ENCODE measurements at places on chromosomes 12 and 14.

- DNase-seq: no peak
These were observed 13.7 kb downstream of the CHFR start for GRCh38 chr12:132873724-132874123.

DNA sequence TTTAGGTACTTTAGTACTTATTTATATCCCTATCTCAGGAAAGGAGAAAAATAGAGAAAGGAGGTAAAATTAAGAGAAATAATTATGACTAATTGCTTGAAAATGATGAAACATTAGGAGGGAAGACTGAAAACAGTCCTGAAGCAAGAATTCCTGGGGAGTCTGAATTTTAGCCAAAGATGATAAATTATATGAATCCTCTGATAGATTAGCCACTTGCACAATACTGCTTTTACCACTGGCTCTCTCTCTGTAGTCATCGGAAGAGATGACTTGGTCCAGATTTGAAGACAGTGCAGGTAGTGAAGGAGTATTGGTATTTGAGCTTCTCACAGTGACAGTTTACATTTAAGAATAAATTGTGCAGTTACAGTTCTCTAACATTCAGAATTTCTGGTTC, 83.8 kb upstream of the CLEC14A start:
- no peak for DNase-seq

DNA sequence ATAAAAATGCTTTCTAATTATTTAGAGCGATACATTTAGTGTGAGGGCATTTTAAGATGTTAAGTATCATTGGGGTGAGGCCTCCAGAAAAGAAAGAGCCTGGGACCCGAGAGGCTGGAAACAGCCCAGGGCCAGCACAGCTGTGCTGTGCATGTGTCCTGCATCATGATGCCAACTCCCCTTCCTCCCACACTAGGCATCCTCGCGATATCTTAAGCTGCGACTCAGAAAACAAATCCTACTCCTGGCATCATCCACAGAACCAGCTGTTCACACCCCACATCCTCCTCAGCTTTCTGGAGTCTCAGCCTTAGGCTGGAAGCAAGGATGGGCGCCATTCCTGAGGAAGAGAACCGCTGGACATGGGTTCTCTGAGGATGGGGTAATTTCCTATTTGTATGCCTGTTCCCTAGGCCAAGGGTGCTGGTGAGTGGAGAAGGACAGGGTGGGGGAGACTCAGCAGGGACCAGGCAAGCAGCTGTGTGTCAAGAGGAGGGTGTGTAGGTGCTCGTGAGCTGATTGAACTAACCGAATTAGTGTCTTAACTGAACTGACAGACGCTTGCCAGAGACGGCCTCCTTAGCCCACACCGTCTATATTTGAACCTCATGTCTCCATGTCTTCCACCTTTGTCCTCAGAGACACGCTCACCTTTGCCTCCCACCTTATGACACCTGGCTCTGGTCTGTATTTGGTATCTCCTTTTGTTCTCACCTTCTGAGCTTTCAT, 15.6 kb upstream of the MCRS1 start:
- DNase-seq: no peak

DNA sequence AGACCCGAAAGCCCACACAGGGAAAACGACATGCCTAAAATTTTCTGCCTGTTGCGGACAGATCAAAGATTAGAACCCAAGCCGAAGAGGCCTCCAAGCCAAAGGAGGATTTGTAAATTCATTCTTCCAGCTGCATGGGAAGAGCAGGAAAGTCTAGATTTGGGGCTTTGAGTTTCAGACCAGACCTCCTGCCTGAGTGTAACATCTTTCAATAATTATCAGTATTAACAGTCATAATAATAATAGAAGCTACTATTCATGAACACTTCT, 1.7 kb upstream of the HSPB8 start:
- no peak for DNase-seq

GRCh38 chr12:120278137-120279069, 12.9 kb upstream of the PXN start:
- no peak for DNase-seq

- no peak for DNase-seq
These were observed 14.1 kb upstream of the SERPINA6 start for GRCh38 chr14:94337274-94337673.

- DNase-seq: no peak
These were observed 190.8 kb downstream of the SLC41A2 start for GRCh38 chr12:104767261-104767660.

DNA sequence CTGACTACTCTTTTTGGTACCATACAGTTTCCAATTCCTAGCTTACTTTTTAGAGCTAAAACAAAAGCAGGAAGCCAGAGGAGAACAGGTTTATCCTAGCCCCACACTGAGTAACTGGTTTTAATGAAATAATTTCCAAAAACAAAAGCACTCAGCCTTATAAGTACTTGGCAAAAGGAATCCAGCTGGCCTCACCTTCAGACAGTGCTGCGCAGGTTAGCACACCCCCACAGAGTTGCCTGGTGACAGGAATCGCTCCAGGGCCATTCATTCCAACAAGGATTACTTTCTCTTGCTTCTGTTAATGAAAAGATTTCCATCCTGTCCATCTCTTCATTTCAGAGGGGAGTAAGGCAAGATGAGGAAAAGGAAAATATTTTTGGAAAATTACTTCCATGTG, 84.6 kb downstream of the SCFD1 start:
- no peak for DNase-seq

GRCh38 chr12:49352351-49352750, 5.7 kb downstream of the DNAJC22 start:
- DNase-seq: no peak

DNA sequence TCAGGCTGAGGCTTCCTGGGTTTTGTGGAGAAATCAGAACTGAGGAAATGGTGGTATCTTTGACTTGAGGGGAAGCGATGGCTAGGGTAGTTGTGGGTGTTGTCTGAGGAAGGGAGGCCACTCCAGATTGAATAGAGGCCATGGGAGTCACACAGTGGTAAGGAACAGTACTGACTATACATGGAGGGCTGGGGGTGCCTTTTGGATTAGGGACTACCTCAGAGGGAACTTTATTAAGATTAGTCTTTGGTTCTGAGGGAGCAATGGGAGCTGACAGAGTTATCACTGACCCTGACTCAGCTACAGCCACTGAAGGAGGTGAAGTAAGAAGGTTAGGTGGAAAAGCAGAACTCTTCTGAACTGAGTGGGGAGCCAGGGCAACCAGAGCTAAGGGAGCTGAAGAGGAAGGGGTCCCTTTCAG, 4.4 kb downstream of the NACA start:
- no peak for DNase-seq

GRCh38 chr14:32121948-32122347, 44.8 kb downstream of the ARHGAP5 start:
- DNase-seq: no peak

DNA sequence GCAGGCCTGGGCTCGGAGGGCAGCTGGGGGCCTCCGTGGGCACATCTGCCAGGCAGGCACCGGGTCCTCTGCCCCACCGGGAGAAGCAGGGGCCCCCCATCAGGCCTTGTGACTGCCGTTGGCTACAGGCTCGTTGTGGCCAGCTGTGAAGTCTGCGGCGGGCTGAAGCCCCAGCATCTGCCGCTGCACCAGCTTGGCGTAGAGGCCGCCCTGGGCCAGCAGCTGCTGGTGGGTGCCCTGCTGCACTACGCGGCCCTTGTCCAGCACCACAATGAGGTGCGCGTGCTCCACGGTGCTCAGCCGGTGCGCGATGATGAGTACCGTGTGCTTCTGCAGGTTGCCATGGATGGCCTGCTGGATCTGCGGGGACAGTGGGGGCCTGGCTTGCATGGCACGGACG, 33.9 kb upstream of the VPS37B start:
- DNase-seq: no peak

- no peak for DNase-seq
These were observed 41.6 kb upstream of the CSRP2 start for GRCh38 chr12:76920172-76921099.

DNA sequence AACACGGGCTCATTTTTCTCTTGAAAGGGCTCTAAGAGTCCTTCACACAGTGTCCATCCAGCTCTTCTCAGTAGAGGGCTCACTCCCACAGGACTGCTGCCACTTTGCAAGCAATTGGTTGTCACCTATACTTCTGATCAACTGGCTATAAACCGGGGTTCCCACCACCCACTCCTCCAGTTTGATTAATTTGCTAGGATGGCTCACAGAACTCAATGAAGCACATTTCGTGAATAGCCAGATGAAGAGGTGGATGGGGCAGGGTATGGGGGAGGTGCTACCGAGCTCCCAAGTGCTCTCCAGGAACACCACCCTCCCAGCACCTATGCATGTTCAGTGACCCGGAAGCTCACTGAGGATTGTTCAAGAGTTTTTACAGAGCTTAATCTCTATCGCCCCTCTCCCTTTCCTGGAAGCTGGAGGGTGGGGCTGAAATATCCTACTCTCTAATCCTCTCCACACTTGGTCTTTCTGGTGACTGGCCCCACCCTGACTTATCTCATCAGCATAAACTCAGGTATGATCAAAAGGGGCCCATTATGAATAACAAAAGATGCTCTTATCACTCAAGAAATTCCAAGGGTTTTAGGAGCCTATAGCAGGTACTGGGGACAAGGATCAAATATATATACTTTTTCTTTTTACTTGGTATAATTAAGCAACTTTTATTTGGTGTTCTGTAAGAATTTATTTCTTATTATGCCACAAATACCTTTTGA, 13.9 kb upstream of the EGLN3 start:
- DNase-seq: no peak

- DNase-seq: no peak
These were observed 1.3 kb downstream of the BBS10 start for GRCh38 chr12:76346798-76347420.

- no peak for DNase-seq
These were observed 107.4 kb downstream of the PPM1A start for GRCh38 chr14:60356386-60356785.

DNA sequence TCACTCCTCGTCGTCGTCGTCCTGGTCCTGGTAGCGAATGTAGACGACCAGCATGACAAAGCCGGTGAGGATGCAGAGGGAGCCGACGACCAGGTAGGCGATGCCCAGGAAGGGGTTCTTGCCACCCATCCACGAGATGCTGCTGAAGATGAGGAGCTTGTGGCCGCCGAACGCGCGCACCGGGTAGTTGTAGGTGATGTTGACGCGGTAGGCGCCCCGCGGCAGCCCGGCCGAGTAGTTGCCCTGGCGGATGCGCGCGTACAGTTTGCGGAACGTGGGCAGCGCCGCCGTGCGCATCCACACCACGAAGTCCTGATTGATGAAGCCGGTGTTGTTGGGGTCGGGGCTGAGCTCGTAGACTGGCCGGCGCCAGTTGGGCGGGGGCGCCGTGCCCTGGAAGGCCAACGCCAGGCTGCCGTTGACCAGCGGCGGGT, 1.0 kb downstream of the TMEM30B start:
- DNase-seq: no peak

GRCh38 chr12:49059299-49060171, 1.1 kb downstream of the KMT2D start:
- no peak for DNase-seq

GRCh38 chr12:27810756-27811155, 30.7 kb upstream of the MANSC4 start:
- no peak for DNase-seq

GRCh38 chr14:68519671-68520187, 273.1 kb downstream of the ZFP36L1 start:
- DNase-seq: no peak

DNA sequence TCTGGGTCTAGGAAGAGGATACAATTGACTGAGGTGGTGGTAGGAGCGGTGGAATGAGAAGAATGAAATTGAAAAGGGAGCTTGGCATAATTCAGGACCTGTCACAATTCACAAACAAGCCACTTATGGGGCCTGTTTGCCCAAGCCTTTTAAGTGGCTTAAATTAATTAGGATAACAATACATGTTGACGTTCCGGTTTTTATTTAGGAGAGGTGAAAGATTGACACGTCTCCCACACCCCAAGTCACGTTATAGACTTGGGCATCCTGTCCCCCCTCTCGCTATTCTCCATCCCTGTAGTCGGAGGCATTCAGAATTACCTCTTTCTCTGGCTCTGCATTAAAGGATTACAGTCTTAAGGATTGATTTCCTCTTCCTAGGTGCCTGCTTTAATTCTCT, 954 bp upstream of the CALCOCO1 start:
- no peak for DNase-seq

- DNase-seq: no peak
These were observed 250.5 kb downstream of the DPF3 start for GRCh38 chr14:72643317-72643801.

- no peak for DNase-seq
These were observed 1.2 kb downstream of the KHNYN start for GRCh38 chr14:24430682-24431568.

DNA sequence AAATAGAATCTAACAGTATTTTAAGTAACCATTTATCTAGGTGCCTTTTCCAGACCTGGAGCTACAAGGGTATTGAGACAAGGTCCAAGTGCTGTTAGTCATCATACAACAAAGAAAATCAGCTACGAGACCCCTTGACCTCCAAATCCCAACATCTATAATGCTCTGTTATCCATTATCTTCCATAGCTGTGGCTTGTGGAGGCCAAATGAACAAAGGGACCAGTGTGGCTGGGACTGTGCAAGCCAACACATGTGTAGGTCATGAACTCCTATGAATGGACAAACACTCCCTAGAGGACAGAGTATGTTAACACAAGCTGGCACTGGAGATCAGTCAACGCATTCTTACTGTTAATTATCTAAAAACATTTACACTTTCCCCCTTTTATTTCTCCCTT, 374.5 kb downstream of the EMP1 start:
- DNase-seq: no peak

DNA sequence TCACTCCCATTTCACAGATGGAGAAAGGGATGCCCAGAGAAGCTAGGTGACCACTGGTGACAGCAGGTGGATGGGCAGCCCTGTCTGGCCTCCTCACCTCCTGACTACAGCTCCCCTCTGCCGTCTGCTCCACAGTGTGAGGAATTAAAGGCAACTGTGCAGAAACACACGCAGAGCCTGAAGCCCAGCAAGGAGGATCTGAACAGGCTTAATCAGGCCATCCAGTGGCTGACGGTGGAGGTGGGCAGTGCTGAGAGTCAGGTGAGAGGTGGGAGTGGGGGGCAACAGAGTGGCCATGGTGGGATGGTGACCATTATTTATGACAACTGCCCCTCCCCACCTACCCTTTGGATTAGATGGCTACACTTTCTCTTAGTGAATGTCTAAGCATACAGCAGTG, 1.2 kb downstream of the KRT86 start:
- DNase-seq: peak; percentile 61

GRCh38 chr12:19741132-19741489, 301.8 kb downstream of the AEBP2 start:
- no peak for DNase-seq

DNA sequence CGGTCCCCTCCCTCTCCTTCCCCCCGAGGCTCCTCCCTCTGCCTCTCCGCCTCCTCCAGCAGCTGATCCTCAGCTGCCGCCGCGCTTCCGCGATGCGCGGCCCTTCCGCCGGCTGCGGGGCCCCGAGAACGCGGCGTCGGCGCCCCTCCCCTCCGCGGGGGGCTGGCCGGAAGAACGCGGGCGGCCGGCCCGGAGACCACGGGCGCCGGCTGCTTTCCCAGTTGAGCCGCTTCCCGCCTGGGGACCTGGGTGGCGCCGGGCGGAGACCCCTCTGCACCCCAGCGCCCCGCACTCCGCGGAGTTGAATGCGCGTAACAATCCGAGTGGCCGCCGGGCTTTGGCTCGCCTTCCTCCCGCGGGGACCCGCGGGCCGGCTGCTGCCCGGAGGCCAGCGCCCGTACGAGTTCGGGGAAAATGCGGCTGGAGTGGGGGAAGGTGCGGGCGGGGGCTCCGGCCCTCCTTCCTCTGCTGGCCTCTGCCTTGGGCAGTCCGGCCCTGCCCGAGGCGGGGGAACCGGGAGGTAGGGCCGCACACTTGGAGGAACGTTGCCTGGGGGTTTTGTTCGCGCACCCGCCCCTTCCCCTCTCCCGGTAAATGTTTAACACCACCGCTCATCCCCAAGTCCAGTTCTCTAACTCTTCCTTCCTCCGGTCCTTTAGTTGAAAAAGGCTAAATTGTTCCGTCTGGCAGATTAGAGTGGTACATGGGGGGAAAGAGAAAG, 393 bp upstream of the DCAF5 start:
- peak; percentile 77 for DNase-seq
